ENCODE measurements at places on chromosomes 7 and 10.

DNA sequence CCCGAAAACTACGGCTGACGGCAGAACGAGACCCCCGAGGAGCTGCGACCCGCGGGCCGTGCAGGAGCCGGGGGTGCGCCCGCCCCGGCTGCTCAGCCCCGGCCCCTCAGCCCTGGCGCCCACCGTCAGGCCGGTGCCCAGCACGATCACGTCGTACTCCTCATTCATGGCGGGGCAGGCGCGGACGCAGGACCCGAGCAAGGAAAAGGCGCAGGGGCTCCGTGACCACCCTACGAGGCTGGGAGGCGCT lies 218 bp downstream of the GDI2 start:
- H3K27ac ChIP-seq = peak overlapping the region; percentile 96
- H3K4me1 ChIP-seq = peaks cover 78% of the 10 kb centered on the region
- H3K4me3 ChIP-seq = peak overlapping the region; percentile 92
- DNase-seq = no peak

- no peaks in the 10 kb centered on the region for H3K4me1 ChIP-seq
- H3K27ac ChIP-seq = no peak overlapping the region
- H3K27me3 ChIP-seq = no peaks in the 10 kb centered on the region
- H3K36me3 ChIP-seq = no peaks in the 10 kb centered on the region
Measured at GRCh38 chr7:48691788-48692187, 232.6 kb upstream of the CDC14C start.

GRCh38 chr7:123120286-123120685 lies 79.5 kb downstream of the SLC13A1 start:
- no peak for DNase-seq
- no peaks in the 10 kb centered on the region for H3K27me3 ChIP-seq
- H3K4me3 ChIP-seq = no peak overlapping the region
- no peaks in the 10 kb centered on the region for H3K36me3 ChIP-seq

DNA sequence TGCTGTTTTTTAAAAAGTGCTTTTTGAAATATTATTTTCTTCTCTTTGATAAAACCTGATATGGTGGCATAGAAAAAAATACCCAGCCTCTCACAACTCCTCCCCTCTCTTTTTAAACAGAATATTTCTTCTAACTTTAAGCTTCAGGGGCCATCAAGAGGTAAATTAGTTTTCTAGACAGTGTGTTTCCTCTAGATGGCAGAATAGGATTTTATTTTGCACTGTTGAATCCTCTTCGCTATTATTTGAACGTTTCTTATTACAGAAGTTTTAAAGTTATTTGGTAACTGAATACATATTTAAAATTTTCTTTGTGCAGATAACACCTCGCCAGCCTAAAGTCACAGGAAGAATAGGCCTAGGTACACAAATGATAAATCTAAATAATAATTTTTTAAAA lies 30.3 kb downstream of the ARL5B start:
- DNase-seq = no peak
- H3K27me3 ChIP-seq = no peaks in the 10 kb centered on the region
- H3K4me3 ChIP-seq = no peak overlapping the region
- peaks cover 9% of the 10 kb centered on the region for H3K4me1 ChIP-seq

DNA sequence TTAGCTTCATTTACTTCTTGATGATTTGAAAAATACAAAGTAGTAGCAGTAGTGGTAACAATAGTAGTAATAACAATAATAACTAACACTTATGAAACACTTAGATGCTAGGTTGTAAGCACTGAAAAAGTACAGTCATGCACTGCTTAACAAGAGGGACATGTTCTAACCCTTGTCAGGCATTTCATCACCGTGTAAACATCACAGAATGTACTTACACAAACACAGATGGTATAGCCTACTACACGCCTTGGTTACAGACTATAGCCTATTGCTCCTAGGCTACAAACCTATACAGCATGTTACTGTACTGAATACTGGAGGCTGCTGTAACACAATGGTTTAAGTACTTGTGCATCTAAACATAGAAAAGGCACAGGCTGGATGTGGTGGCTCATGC lies 60.6 kb downstream of the PUS7 start:
- no peaks in the 10 kb centered on the region for H3K4me1 ChIP-seq
- DNase-seq = no peak
- H3K36me3 ChIP-seq = peaks cover 2% of the 10 kb centered on the region

DNA sequence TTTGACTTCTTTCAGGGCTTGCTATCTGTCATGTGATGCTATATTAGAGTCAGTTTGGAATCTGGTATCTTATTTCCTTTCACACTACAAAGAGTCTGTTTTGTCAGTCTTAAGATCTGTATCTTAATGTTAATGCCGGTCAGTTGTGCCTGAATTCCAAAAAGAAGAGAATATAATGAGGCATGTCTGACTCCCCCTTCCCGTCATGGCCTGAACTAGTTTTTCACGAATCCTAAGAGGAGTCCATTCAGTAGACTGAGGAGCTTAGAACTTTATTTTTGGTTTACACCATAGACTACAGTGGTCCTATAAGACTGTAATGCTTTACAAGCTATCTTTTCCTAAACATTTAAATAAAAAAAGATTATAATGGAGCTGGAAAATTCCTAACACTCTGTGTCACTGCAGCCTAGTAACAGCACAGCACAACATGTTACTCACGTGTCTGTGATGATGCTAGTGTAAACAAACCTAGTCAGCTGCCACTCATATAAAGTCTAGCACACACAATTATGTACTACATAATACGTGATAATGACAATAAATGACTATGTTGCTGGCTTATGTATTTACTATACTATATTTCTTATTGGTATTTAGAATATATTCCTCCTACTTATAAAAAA lies 50.6 kb downstream of the VPS41 start:
- peaks cover 5% of the 10 kb centered on the region for H3K4me1 ChIP-seq
- H3K27me3 ChIP-seq = no peaks in the 10 kb centered on the region
- H3K36me3 ChIP-seq = peaks cover 4% of the 10 kb centered on the region
- no peak overlapping the region for H3K4me3 ChIP-seq
- H3K27ac ChIP-seq = no peak overlapping the region

- no peak for DNase-seq
- no peaks in the 10 kb centered on the region for H3K27me3 ChIP-seq
- no peak overlapping the region for H3K27ac ChIP-seq
- no peaks in the 10 kb centered on the region for H3K4me1 ChIP-seq
Measured at GRCh38 chr7:73442222-73442902, 8.8 kb downstream of the FZD9 start.

- no peak overlapping the region for H3K27ac ChIP-seq
- DNase-seq = no peak
- H3K36me3 ChIP-seq = no peaks in the 10 kb centered on the region
Measured at GRCh38 chr10:7610651-7611389, 55.9 kb downstream of the ITIH5 start.

DNA sequence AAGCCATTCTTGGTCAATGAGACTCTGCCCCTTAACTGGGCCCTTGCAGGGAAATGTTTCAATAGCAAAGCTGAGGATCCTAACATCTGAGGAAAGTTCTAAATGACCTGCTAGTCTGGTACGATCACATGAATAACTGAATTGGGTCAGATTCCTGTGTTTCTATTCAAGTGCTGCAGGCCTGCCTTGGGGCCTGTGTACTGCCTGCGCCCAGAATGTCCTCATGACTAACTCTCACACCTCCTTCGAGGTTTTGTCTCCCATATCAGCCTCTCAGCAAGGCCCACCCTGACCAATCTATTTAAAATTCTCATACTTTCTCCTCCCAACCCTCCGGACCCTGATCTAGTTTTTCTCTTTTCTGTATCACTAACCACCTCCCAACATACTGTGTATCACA lies 4.4 kb downstream of the JAZF1 start:
- H3K27ac ChIP-seq = peak overlapping the region; percentile 8
- peaks cover 4% of the 10 kb centered on the region for H3K27me3 ChIP-seq
- H3K4me1 ChIP-seq = peaks cover 23% of the 10 kb centered on the region
- no peaks in the 10 kb centered on the region for H3K36me3 ChIP-seq
- no peak overlapping the region for H3K4me3 ChIP-seq
- no peak for DNase-seq

DNA sequence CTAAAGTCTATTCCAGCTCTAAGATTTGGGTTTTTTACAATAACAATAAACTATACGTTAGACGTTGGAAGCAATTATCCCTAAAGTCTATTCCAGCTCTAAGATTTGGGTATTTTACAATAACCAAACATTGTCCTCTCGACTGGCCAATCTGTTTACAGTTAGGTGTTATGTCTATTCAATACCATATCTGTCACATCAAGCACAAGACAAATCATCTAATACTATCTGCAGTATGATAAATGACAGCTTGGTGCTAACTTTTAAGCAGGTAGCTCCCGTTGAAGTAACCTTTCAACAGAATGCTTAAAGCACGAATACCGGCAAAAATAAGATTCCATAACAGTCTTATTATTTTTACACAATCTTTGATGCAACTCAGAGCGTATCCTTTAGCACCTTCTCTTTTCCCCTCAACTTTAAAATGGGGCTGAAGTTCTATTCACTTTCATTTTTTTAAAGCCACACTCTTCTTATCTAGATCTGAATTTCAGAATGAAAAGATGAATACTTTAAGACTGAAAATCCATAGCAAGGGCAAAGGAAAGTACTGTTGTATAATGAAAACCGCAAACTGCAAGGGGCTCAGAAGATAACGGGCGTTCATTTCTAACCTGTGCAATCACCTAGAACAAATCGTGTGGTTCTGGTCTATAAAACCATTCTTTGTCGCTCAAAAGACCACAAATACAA lies 925 bp downstream of the H2AZ2 start:
- DNase-seq = no peak
- no peaks in the 10 kb centered on the region for H3K27me3 ChIP-seq
- H3K4me1 ChIP-seq = peaks cover 72% of the 10 kb centered on the region
- H3K4me3 ChIP-seq = peak overlapping the region; percentile 88

GRCh38 chr10:78335691-78336401 lies 302.2 kb downstream of the RPS24 start:
- no peak for DNase-seq
- peaks cover 7% of the 10 kb centered on the region for H3K27me3 ChIP-seq
- no peak overlapping the region for H3K27ac ChIP-seq
- no peaks in the 10 kb centered on the region for H3K4me1 ChIP-seq

DNA sequence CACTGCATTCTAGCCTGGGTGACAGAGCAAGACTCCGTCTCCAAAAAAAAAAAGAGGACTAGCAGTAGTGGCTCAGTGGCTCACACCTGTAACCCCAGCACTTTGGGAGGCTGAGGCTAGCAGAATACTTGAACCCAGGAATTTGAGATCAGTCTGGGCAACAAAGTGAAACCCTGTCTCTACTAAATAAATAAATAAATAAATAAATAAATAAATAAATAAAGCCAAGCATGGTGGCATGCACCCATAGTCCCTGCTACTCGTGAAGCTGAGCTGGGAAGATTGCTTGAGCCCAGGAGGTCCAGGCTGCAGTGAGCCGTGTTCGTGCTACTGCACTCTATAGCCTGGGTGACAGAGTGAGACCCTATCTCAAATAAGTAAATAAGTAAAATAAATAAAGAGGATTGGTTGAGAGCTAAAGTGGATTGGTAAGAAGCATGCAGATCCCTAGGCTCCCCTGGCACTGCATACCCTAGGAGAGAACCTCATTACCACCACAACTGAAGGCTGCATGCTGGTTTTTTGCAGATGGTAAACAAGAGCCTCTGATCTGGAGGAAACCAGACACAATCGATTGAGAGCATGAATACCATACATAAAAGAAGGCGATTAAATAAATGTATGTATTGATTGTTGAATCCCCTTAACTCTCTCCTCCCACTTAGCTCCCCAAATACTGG lies 163.2 kb downstream of the REEP3 start:
- H3K36me3 ChIP-seq = no peaks in the 10 kb centered on the region
- H3K27ac ChIP-seq = no peak overlapping the region
- DNase-seq = no peak
- peaks cover 13% of the 10 kb centered on the region for H3K4me1 ChIP-seq
- no peak overlapping the region for H3K4me3 ChIP-seq

GRCh38 chr7:39413636-39414223 lies 152.5 kb upstream of the YAE1 start:
- H3K36me3 ChIP-seq = no peaks in the 10 kb centered on the region
- DNase-seq = no peak
- peak overlapping the region; percentile 87 for H3K4me3 ChIP-seq

DNA sequence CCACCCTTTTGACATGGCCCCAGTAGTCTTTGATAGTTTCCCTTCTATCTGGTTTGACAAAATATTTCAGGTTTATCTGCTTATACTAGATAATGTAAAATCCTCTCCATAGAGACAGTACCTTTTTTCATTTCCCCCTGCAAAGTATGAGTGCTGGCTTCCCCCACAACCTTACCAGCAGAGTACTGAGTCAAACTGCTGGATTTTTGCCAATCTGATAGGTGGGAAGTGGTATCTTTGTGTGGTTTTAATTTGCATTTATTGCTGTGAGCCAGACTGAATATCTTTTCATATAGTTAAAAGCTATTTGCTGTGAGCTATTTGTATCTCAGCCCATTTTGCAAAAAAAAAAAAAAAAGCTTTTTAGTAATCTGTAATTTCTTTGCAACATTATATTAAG lies 32.1 kb upstream of the HECTD2 start:
- H3K27me3 ChIP-seq = peaks cover 45% of the 10 kb centered on the region
- peak; percentile 20 for DNase-seq
- peaks cover 15% of the 10 kb centered on the region for H3K36me3 ChIP-seq
- peaks cover 21% of the 10 kb centered on the region for H3K4me1 ChIP-seq

DNA sequence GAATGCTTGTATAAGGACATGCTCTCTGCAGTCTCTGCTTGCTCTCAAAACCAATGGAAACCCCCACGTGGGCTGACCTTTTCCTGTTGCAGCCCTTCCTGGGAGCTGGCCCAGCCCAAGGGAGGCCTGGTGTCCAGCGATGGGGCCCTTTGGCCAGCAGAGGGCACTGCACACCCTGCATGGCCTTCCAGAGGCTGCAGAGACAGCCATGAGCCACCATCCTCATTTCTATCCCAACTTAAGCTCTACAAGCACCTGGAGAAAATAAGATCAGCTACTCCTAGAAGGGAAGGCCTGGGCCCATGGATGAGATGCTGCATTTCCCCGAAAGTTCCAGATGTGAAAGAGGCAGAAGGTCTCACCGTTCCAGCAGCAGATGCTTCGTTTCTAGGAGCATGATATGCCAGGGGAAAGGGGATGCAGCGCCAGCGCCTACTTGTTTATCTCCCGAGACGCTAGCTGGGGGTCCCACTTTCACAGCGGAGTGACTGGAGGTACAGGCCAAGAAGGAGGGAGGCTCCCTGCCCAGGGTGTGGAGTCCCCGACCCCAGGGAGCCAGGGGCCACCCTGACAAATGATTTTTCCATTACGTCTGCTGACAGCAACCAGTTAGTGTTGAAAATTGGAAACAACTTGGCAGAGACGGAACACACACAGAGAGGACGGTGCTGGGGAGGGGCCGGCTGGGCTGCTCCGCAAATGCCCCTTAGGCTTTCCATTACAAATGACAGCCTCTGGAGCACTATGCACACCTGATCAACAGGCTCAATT lies 106.4 kb downstream of the ZRANB1 start:
- H3K36me3 ChIP-seq = no peaks in the 10 kb centered on the region
- DNase-seq = peak; percentile 76
- peaks cover 8% of the 10 kb centered on the region for H3K27me3 ChIP-seq
- no peak overlapping the region for H3K27ac ChIP-seq
- H3K4me3 ChIP-seq = no peak overlapping the region

DNA sequence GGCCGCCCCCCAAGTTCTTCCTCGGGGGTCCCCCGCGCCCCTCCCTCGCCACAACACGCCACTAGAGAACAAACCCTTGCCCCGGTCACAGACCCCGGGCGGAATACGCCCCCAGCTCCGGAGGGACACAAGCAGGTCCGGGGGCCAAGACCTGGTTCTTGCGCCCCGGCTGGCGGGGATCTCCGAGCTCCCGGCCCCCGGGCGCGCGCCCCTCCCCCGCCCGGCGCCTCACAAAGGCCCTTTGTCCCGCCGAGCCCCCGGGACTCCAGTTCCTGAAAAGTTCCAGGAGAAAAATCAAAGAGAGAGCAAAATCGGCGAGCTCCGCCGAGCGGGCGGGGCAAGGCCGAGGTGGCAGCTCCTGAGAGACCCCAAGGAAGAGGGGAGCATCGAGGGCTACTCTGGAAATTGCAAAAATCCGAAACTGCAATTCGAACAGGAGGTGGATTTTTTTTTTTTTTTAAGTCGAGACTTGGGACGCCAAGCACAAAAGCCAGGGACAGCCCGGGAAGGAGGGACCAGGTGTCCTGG lies 4.0 kb downstream of the TNRC18 start:
- peak overlapping the region; percentile 84 for H3K4me3 ChIP-seq
- no peak for DNase-seq
- H3K27ac ChIP-seq = no peak overlapping the region

Data from activated T-cell treated with anti-CD3 and anti-CD28 coated beads, Interleukin-2, amount 50 U/mL, for 72 hours (primary cell).